ENCODE measurements at places on chromosomes 11 and 22.

DNA sequence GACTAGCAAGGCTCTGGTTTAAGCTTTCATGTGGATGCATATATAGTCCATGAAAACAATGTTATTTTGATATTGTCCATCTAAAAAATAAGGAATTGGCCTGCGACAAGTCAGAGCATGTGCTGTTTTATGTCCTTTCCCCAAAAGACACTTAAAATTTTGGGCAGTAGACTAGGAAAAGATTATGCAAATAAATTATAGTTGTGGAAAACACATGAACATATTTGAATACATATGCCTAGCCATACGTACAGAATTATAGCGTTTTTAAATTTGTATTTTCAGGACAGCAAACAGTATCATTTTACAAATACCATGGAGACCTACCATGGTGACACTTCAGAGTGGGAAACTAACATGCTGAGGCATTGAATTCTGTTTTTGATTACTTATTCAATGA, 113.8 kb upstream of the SLC5A12 start:
- DNase-seq, result no peak

DNA sequence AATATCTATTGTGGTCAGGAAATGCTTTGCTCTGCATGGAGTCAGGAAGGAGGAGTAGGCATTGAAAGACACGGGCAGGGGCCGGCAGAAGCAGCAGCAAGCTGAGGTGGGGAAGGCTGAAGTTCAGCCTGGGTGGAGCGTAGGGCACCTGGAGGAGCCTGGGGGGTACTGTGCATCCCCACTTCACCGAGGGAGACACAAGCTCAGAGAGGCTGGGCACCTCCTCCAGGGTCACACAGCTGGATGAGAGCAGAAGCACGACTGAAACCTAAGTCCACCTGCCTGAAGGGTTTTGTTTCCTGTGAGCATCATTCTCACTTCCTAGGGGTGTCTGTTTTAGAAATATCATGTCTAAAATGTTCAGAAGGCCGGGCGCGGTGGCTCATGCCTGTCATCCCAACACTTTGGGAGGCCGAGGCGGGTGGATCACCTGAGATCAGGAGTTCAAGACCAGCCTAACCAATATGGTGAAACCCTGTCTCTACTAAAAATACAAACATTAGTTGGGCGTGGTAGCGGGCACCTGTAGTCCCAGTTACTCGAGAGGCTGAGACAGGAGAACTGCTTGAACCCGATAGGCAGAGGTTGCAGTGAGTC, 138.3 kb downstream of the MPPED1 start:
- no peak for DNase-seq

DNA sequence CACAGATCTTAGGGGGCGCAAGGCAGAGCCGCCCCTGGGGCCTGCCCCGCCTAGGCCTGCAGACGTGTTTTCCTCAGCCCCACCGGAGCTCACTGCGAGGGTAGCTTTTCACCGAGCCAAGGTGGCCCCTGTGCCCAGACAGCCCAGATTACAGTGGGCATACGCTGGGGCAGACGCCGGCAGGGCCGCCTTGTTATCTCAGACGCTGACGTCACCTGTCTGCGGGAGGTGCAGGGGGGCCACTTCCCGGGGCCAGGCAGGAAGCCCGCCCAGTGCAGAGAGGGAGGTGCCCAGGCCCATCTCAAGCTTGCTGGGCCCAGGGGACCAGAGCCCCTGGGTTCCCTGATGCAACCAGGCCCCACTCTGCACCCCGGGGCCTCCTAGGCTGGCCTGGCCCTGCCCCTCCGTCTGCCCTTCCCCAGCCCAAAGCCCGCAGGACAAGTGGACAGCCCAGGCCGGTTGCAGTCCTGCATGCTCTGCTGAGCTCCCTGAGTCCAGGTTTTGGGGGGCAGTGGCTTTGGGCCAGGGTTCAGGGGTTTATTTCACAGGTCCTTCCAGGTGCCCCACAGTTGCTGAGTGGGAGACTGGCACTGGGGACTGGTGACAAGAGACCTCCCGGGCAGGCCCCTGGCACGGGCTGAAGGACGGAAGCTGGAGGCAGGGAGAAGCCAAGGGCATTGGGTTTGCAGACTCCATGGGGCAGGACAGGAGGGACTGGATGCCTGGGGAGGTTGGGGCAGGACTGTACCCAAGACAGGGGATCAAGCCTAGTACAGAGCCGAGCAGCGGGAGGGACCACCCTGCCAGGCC, 38.6 kb downstream of the IGF2 start:
- DNase-seq, result no peak

DNA sequence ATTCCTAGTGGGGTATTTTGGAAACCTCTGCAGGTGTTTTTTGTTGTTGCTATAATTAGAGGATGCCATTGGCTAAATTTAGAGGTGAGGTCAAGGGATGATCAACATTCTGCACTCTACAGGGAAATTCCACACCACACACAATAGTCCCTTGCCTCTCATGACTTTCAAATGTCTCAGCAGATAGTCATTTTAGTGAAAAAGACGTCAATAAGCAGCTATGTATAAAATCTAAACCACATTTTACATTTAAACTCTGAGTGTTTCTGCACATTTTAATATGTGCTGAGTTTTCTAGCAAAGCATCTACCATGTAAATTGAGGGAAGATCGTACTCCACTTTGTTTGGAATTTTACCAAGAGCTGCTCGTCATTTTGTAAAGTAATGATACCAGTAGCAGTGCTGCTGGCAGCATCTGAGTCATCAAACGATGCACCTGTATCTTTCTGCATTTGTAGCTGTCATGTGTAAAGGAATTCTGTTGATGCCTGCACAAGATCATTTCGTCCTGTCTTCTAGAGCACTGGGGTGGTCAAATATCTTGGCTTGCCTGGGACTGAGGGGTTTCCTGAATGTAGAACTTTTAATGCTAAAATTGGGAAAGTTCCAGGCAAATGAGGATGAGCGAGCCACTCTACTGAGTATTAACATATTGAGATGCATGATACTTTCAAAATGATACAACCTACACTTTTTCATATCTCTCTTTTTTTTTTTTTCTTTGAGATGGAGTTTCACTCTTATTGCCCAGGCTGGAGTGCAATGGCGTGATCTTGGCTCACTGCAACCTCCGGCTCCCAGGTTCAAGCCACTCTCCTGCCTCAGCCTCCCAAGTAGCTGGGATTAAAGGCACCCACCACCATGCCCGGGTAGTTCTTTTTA, 414.5 kb upstream of the SYN3 start:
- no peak for DNase-seq

DNA sequence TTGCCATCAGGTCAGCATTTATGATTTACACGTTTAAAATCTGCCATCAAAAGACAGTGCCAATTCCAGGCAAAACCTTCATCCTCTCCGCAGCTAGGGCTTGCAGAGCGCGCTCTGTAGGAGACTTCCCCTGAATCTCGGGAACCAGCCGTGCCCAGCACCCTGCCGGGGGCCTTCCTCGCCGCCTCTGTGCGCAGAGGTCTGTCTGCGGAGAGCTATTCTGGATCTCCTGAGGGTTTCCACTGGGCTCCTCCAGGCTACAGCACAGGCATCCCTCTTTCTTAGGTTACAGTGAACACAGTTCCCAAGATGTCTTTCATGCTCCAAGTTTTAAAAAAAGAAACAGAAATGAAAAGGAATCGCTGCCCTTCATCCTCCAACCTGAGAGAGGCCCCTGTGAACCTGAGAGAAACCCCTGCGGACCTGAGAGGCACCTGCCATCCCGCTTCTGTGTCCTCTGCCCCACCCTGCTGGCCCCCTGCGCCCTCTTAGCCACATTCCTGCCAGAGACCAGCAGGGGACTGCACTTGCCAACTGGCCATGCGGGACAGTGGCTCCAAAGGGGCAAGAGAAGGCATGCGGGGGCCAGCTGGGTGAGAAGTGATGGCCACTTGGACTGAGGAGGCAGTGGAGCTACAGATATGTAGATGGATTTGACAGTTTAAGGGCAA, 16.1 kb downstream of the TP53AIP1 start:
- no peak for DNase-seq

- no peak for DNase-seq
Observed at GRCh38 chr22:32764330-32765131, 37.0 kb upstream of the TIMP3 start.

GRCh38 chr11:98230678-98231077, 790.1 kb upstream of the CNTN5 start:
- DNase-seq, result no peak

- no peak for DNase-seq
Observed at GRCh38 chr11:110432713-110433392, 3.1 kb downstream of the FDX1 start.

DNA sequence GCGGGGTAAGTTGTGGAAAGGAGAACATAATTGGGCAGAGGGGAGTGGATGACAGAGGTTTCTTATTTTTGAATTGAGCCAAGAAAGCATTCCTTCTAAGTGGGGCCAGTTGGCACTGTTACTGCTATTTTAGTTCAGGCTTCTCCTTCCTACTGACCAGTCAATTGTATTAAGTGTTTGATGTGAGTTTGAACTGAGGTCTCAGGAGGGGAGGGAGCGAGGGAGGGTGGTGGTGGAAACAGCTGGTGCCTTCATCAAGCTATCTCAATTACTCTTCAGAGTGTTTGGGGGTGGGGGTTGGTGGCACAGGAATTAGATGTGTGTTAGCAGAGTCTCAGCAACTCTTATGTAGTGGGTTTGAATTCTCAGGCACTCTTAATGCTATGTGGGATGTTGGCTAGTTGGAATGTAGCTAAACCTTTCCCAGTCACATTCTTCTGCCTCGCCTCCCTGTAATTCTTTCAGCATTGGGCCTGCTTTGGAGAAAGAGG, 14.5 kb downstream of the CTNND1 start:
- no peak for DNase-seq

- DNase-seq, result no peak
Observed at GRCh38 chr11:124541204-124541603, 2.2 kb downstream of the OR8B12 start.

All from CD4-positive, alpha-beta T cell treated with Interleukin-12 subunit alpha and Interleukin-12 subunit beta, for 1 hour (primary cell).